ENCODE measurements at places on chromosomes 1 and 21.
A peak's percentile ranks its signal among the peaks of the same experiment; 100 is the strongest.

- DNase-seq: peak; percentile 58
Measured at GRCh38 chr1:178532392-178532791, 19.5 kb downstream of the TEX35 start.

DNA sequence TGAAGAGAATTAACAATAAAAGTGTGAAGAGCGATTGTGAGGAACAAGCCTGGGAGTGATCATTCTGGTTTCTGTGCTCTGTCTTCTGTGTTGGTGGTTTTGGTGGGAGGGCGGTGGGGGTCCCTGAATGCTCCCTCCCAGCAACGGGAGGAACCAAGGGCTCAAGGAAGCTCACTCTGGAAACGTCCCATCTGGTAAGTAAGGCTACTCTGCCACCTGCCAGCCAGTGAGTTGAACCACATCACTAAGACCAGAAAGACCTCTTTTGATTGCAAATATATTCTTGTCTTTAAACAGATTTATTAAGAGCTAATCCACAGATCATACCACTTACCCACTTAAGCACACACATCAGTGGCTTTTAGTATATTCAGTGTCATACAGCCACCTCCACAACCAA is 125.0 kb downstream of the PRDM2 start:
- DNase-seq: peak; percentile 11

- DNase-seq: no peak
Measured at GRCh38 chr1:45348609-45348965, 8.3 kb upstream of the MUTYH start.

DNA sequence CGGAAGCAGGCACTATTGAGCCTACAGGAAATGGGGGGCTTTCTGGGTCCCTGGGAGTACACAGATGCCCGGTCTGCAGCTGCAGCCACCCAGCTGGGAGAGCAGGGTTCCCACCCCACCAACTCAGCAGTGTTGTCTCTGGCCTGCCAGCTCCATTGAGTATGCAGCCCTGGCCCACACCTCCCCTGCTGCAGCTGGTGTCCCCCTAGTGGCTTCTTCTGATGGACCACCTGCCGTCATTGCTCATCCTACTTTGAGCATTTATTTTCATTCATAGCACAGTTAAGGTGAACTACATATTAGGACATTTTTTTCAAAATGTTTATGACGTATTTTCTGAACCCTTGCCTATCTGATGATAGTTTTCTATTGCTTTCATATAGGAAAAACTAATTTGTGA is 189.8 kb upstream of the LYPLAL1 start:
- no peak for DNase-seq

- no peak for DNase-seq
Measured at GRCh38 chr1:12604114-12604874, 13.7 kb downstream of the DHRS3 start.

DNA sequence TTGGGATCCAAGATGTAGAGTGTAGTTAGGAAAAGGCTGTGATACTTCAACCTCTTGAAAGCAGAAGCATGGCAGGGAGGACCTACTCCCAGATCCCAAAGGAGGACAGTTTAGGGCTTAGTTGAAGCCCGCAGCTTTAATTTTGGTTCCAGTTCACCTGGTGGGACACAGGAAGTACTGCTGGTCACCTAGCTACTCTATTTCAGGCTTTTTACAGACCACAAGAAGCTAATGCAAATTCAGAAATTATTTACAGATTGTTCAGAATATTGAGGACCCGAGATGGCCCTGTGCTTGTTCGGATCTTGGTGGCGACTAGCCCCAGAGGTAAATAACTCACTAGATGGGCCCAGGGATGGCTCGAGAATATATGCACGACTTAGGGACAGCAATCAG is 6.4 kb upstream of the SMCP start:
- no peak for DNase-seq

- DNase-seq: no peak
Measured at GRCh38 chr1:247209396-247209795, 37.6 kb upstream of the ZNF124 start.

GRCh38 chr1:103788377-103788776 is 38.7 kb downstream of the AMY1C start:
- DNase-seq: no peak

DNA sequence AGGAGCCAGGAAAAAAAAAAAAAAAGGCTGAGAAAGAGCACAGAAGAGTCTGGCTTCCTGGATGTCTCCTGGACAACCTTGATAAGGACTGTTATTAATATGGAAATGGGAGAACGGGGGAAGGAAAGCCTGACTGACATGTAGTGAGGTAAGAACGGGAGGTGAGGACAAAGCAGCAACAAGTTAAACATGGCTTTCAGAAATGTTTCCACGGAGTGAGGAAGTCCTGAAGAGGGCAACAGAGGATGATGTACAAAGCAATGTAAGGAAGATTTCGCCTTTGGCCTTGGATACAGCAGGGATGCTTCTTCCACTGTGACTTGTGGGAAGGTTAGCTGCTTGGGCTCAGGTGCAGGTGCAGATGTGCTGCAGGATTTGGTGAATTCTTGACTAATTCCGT is 11.9 kb upstream of the NIBAN1 start:
- no peak for DNase-seq

- DNase-seq: no peak
Measured at GRCh38 chr1:210587566-210587965, 258.9 kb downstream of the HHAT start.

GRCh38 chr1:2210084-2210653 is 15.6 kb upstream of the FAAP20 start:
- DNase-seq: no peak

Measured in mesothelial cell of epicardium (in vitro differentiated cells).